Stimulated activated CD8-positive, alpha-beta memory T cell treated with anti-CD3 and anti-CD28 coated beads, Interleukin-4, amount 100 ng/mL, for 4 hours (primary cell): ENCODE measurements at places on chromosomes 13 and 19.

- DNase-seq: no peak
Measured at GRCh38 chr13:49062297-49062896, 86.7 kb downstream of the FNDC3A start.

DNA sequence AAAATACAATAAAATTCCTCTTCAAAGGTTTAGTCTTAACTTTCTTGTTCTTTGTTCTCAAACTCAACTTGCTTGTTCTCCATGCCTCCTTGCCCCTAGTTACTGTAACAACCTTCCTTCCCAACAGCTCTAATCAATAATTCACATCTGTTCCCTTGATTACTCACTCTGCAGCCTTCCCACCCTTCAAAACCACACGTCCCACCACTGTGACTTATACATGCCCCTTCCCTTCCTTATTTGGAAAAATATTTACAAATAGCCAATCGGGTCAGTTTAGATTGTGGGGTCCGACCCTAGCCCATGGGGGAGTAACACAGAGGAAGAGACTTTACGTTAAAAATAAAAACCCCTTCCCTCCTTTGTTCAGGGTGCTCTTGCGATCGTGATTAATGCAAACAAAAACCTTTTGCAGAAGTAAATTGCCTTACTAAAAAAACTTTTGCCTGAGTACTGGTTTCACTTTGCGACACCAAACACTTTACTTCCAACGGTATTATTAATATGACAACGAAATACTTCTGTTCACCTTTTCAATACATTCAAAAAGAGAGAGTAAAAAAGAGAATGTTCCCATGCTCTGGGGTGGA is 512 bp upstream of the ZNF93 start:
- DNase-seq: no peak

DNA sequence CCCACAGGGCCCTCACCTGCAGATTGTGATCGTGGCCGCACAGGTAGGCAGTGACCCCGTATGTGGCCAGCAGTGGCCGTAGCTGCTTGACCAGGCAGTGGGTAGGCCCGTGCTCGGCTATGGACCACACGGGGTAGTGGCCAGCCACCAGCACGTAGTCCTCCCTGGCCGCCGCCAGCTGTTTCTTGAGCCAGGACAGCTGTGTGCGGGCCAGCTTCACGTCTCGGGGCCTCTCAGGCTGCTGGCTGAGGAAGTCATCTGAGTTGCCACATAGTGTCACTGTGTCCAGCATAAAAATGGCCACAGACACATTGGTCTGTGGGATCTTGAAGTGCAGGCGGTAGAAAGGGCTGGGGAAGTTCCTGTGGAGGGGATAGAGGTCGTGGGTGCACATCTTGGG is 1.2 kb downstream of the ACP5 start:
- DNase-seq: no peak

DNA sequence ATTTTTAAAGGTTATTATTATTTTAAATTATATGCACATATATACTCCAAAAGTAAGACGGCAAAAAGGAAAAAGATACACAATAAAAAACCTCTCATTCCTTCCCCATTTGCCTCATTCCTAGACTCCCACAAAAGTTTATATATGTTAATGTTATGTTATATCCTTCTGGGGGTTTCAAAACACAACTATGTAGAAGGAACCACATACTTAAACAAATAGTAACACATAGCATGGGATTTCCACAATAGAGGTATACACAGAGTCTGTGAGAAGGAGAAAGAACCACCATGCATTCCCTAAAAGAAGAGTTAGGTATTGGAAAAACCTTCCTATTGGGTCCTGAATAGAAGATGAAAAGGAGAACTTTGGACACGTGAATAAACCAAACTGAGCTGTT is 9.1 kb downstream of the PDS5B start:
- DNase-seq: no peak

DNA sequence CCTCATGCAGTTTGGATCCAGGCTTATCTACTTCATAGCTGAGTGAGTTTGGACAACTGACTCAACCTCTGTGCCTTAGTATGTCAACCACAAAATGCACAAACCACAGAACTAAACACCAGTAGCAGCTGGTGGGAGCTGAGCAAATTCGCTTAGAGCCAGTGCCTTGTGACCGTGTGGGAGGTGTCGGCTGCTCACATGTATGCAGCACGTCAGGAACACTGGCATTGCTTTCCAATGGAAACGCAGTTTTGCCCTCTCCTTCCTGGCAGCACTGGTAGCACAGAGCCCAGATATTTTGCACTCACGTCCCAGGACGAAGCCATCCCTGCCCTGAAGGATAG is 8.3 kb upstream of the NTN5 start:
- no peak for DNase-seq

DNA sequence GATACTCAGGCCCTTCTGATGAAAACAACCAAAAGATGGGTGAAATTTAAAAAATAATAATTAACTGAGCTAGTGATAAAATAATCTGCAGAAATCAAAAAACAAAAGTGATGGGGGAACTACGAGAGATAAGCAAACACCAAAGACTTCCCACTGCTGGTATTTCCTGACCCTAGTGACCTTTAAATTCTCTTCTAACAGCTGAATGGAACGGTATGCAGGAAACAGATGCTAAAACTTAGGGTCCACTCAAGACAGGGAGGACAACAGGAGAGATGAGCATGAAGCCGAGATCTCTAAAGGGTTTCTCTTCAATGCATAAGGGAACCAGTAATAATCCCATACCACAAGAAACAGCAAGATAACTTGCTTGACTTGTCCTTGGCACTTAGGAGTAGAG is 50.8 kb downstream of the USP12 start:
- DNase-seq: no peak

- no peak for DNase-seq
Measured at GRCh38 chr13:40155201-40155600, 499.7 kb downstream of the COG6 start.

- DNase-seq: no peak
Measured at GRCh38 chr19:55986487-55986886, at the start of gene NLRP5. TSS of gene NLRP5 (plus strand) at chr19:55986775.

DNA sequence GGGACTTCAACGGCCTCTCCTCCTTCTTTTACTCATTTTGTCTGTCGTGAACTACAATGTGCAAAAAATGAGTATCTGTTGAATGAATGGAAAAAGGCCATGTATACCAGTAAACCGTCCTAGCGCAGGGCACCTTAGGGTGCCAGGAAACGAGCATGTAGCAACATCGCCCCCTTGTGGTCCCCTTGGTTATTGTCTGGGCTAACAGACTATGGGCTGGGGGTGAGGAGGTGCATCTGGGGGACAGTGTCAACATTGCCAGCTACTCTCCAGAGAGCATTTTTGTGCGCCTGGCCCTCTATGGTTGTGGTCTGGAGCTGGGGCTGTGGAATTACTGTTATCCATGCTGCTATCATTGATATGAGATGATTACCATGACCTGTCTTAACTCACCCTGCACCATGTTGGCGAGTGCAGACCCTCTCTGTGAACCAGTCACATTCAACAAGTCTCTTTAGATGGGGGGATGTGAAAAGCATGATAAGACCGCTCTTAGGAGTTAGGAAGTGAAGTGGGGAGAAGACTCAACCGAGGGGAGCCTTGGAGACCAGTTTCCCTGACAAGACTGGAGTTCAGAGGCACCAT is 22.8 kb upstream of the SIGLEC11 start:
- peak; percentile 48 for DNase-seq

- no peak for DNase-seq
Measured at GRCh38 chr13:44395976-44396694, 22.5 kb downstream of the SERP2 start.

GRCh38 chr13:40624986-40625385 is 41.5 kb downstream of the FOXO1 start:
- DNase-seq: no peak

- no peak for DNase-seq
Measured at GRCh38 chr19:5132206-5132560, 163.3 kb downstream of the KDM4B start.

DNA sequence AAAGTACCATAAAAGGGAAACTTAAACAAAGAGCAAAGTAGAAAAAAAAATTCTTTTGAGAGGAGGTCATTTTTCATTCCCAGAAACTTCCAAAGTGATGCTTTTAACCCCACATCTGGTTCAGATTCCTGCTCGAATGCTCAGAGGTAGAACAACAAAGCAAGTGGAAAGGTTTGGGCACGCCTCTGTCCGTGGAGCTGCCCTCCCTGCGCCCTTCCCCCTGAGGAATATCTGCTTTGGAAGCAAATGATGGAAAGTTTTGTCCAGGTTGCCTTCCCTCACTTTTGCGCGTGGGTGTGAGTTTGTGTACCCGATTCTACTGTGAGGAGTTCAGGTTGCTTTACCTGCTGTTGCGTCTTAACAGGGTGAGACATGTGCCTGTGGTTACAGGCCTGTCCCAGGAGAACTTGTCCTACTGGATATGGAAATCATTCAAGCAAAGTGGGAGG is 110.2 kb downstream of the KLF5 start:
- DNase-seq: no peak

DNA sequence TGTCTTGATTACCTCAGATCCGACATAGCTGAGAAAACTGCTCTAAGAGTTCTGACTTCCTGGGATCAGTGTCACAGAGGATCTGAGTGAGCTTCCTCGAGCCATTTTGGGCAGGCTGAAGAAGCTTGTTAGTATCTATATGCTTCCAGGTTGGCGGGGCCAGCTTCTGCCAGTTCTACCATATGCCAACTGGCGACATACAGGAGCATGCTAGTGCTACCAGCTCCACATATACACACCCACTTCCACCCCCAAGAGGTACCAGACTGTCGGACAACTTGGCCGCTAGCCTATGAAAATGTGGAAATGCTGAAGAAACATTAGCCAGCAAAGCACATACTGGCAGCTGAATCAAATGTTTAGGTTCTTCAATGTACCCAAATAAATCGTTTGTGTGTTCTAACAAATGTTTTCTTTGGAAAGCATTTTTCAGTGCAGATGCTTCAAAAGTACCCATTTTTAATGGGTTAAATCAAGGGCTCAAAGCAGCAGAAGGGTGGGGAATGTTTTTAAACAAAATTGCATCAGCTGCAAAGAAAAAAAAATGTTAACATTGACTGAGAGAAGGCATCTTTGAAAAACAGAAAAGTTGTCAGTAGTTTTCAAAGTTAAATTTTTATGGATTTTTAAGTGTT is 163.7 kb downstream of the KLF12 start:
- DNase-seq: no peak

DNA sequence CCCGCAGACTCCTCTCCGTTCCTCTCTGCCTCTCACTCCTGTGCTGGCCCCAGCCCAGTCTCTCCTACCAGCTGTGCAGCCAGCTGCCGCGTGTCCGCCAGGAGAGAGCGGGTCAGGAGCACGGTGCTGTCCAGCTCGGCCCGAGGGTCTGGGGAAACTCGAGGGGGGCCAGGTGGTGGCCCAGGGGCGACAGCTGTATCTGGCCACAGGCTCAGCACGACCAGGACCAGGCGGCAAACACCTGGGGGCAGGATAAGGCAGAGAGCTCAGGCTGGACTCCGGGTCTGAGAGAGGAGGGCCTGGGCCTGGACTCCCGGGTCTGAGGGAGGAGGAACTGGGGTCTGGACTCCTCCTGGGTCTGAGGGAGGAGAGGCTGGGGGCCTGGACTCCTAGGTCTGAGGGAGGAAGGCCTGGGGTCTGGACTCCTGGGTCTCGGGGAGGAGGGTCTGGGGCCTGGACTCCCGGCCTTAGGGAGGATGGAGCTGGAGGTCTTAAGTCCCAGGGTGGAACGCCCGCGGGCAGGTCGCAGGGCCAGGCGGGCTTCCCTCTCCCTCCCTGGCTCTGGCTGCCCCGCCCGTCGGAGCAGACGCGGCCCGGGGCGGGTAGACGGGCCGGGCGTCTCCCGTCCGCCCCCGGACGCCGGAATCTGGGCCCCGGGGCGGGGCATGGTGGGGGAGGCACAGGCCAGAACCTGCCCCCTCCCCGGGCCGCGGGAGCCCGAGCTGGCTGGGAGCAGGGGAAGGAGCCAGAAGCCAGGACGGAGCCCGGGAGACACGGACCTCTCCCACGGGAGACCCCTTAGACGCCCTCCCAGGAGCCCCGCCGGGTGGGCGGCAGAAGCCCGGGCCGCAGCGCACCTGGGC is 1.3 kb downstream of the IL11 start:
- no peak for DNase-seq

- no peak for DNase-seq
Measured at GRCh38 chr13:36432106-36432544, at the start of gene CCNA1. TSS of gene CCNA1 (plus strand) at chr13:36432495. CDS start at chr13:36433057, 562 bp downstream.

DNA sequence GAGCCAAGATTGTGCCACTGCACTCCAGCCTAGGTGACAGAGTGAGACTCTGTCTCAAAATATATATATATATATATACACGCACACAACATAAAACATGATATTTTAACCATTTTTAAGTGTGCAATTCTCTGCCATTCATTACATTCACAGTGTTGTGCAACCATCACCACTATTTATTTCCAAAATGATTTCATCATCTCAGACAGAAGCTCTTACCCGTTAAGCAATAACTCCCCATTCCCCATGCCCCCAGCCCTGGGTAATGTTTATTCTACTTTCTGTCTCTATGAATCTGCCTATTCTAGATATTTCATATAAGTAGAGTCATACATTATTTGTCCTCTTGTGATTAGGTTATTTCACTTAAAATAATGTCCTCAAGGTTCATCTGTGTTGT is 20.3 kb downstream of the WDR88 start:
- DNase-seq: no peak

DNA sequence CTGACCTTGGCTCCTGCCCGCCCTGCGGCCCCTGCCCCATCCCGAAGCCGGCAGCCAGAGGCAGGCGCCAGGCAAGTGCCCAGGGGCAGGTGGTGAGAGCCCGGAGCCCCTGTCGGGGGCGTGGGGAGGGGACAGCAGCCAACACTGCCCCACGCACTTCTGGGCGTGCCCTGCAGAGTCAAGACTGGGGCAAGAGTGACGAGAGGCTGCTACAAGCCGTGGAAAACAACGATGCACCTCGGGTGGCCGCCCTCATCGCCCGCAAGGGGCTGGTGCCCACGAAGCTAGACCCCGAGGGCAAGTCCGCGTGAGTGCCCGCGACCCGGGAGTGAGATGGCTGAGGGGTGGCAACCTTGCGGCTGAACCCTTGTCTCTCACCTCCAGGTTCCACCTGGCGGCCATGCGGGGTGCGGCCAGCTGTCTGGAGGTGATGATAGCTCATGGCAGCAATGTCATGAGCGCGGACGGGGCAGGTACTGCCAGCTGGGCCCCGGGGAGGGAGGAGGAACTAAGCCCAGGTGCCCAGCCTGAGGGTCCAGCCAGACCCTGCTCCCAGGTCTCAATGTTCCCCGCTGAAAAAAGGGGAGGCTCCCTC is 17.3 kb downstream of the ANKRD24 start:
- DNase-seq: no peak

GRCh38 chr19:35767288-35768081 is 7.9 kb upstream of the ARHGAP33 start:
- no peak for DNase-seq

GRCh38 chr13:41137951-41138350 is 5.3 kb upstream of the KBTBD6 start:
- DNase-seq: no peak

DNA sequence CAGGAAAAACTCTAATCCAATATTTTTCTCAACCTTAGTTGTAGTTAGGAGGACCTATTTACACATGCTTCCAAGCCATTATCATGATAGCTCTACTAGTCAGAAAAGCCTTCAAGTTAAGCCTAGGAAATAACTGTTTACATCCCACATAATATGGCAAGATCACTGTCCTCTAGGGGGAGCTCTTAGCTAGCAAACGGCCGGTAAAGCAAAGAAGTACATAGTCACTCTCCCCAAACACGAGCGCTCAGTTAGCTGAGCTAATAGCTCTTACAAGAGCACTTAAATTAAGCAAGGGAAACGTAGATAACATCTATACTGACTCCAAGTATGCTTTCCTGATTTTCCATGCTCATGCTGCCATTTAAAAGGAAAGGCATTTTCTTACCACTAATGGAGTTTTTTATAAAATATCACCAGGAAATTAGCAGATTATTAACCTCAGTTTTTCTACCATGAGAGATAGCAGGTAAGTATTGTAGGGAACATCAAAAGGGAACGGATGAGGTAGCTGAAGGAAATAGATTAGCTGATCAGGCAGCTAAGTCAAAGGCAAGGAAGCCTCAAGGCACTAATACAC is 100.6 kb upstream of the PABPC3 start:
- peak; percentile 4 for DNase-seq
